ENCODE measurements at places on chromosomes 2 and 18.

DNA sequence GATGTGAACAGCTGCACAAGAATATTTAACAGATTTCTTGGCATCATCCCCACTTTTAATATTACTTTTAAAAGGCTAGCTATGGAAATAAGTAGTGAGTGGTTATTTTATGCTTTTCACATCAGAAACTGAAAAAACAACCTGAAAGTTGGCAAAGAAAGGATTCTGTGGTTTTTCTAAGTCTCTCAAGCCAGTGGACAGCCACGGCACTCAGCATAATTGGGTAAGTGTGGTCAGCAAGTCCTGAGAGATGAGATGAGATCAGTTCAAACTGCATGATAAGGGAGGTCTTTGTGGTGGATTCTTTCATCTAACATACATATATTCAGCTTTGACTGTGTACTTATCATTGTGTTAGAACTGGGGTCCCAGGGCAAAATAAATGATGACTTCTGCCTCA is 105.2 kb downstream of the LYPD6B start:
- no peak for DNase-seq

DNA sequence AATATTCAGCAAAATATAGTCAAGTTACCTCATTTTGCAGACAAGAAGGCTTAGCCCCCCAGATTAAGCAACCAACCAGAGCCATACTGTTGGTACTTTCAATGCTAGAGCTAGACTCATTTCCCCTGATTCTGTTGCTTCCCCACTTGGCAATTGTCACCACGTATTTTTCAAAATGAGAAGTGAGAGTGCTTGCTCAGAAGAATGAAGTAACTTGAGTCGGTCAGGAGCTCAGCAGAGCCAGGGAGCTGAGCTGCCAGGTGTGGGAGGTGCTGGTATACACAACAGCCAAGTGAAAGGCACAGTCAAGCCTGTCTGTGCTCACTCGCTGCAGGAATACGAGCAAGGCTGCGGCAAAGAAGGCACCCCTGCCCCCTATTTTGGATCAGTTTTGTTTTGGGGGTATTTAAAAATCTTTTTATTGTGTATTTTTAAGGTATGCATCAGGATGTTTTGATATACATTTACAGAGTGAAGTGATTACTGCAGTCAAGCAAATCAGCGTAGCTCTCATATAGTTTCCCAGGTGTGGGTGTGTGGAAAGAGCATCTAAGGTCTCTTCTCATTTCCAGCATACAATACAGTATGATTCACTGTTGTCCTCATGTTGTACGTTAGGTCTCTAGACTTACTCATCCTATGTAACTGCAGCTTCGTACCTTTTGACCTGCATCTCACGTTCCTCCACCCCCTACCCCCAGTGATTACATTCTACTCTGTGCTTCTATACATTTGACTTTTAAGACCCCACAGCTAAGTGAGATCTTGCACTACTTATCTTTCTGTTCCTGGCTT is 62.4 kb downstream of the MRPS9 start:
- DNase-seq: no peak

- DNase-seq: no peak
These were observed 2.1 kb upstream of the NGEF start for GRCh38 chr2:233015019-233015645.

GRCh38 chr2:127935337-127935736 is 49.6 kb upstream of the AMMECR1L start:
- DNase-seq: no peak

DNA sequence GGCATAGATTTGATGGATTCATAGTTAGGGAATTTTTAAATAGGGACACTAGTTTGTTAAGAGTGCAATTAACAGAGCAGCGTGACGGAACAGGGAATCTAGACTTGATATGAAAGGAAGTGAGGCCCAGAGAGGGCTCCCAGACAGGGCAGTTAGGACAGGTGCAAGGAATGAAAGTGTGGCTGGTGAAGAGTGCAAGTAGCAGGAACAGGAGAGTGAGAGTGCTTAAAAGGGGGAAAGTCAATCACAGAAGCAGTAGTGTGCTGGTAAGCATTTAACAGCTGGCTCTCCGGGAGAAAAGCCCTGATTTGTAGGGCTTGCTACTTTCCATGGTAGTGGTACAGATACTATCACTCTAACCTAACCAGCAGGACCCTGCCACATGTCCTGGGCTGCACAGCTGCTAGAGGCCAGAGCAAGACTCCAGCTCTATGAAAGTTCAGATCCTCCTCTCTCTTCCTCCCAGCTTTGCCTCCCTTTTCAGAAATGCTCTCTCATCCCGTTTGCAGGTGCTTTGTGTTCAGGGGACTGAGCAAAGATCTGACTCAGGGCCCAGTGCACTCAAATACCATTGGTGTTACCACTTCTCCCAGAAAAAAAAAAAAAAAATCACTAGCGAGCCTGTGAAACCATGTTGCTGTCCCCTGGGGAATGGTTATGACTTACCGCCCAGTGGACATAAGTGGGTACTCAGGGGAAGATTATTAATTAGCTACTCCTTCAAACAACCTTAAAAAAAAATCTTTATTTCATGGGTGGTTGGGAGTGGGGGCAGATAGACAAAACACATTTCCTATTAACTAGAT is 18.1 kb upstream of the GCFC2 start:
- DNase-seq: no peak

DNA sequence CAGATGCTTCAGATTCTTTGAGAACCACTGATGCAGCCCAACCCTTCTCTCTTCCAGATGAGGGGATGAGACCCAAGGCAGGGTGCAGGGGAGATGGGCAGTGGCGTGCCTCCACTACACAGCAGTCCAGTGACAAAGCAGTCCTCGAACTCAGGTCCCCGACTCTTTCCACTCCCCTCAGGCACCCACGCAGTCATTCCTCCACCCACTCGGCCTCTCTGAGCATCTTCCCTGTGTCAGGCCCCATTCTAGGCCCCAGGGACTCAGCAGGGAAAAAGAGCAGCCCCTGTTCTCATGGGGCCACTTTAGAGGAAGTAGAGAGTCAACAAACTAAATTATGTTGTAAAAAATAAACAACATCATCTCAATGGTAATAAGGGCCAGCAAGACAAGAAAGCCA is 15.2 kb downstream of the KCNK3 start:
- DNase-seq: no peak

DNA sequence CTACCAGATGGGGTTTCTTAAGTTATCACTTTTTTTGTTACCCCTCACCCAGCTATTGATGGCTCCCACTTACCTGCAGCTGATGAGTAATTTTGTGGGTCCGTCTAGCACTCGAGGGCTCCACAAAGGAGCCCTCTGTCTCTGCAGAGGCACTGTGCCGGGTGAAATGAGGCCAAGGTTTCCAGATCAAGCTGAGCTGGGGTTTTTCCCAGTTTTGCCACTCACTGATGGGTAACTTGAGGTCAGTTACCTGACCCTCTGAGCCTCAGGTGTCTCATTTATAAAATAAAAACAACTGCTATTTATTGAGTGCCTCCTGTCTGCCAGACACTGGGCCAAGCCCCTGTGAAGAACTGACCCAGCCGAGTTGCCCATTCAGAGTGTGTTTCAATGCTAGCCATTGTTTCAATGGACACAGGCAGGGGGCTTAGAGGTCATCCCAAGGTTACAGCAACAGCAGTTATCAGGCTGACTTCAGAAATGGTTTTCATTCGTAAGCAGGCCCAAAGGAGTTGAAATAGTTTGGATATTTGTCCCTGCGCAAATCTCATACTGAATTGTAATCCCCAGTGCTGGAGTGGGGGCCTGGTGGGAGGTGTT is 192.9 kb downstream of the NCK2 start:
- DNase-seq: no peak

- DNase-seq: no peak
These were observed 95.9 kb upstream of the RMDN2 start for GRCh38 chr2:37829202-37829601.

DNA sequence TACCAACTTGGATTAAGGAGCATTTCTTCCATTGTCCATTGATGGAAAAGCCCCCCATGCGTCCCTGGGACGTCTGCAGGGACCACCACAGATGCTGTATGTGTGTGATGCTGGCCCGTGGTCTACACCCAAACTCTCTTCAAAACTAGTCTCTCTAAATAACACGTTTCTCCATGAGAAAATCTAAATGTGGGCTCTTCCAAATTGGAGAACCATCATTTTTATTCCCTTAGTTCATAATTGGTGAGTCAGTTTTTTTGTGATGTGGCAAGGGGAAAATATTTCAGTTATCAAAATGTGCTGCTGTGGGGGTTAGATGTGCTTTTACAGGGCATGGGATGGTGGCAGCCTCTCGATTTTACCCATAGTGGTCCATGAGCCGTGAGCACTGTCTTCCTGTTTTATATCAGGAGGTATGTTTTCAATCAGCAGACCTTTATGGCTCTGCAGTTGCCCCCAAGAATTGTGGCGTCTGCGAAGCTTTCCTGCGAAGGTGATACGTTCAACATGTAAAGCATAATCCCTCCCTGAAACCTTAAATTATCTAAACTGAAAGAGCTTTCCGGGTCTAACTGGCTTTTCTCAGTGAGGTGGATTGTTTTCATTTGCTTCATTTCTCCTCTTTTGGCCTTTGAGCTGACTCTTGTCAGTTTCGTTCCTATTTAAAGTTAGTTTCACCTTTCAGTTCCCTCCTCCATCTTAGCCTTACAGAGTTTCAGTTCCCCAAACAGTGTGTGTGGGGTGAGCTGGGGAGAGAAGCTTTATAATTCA is 78.4 kb downstream of the SETBP1 start:
- no peak for DNase-seq
